ENCODE measurements at places on chromosomes 6 and 20.

DNA sequence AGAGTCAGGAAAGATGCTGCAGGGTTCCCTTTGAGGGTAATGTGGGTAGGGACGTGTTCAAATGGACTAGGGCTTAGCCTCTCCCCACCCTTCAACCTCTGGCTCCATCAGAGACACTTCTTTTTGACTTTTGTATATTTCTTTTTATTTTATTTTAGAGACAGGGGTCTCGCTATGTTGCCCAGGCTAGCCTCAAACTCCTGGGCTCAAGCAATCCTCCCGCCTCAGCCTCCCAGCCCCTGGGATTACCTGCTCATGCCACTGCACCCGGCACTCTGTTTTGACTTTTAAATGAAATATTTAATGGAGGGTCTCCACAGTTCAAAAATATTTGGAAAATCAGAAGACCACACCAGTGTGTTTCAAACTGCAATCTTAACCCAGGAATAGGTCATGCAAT lies 8.6 kb downstream of the HNF4A start:
- DNase-seq, result no peak

DNA sequence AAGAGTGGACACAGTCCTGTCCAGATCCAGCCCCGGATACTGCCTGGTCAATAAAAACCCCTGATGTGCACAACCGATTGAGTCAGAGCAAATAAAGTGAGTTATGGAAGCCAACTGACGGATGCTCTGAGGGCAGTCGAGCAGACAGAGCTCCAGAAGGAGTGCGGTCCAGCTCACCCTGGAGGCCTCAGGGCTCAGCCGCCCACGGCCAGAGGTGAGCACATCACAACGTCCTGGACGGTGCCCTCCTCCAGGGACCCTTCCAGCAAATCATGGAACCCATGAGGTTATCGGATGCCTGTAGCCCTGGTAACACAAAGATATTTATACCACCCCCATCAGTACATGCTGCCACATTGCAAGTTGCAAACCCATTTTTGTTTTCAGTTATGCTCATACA lies 44.0 kb upstream of the SMOC2 start:
- DNase-seq, result no peak

DNA sequence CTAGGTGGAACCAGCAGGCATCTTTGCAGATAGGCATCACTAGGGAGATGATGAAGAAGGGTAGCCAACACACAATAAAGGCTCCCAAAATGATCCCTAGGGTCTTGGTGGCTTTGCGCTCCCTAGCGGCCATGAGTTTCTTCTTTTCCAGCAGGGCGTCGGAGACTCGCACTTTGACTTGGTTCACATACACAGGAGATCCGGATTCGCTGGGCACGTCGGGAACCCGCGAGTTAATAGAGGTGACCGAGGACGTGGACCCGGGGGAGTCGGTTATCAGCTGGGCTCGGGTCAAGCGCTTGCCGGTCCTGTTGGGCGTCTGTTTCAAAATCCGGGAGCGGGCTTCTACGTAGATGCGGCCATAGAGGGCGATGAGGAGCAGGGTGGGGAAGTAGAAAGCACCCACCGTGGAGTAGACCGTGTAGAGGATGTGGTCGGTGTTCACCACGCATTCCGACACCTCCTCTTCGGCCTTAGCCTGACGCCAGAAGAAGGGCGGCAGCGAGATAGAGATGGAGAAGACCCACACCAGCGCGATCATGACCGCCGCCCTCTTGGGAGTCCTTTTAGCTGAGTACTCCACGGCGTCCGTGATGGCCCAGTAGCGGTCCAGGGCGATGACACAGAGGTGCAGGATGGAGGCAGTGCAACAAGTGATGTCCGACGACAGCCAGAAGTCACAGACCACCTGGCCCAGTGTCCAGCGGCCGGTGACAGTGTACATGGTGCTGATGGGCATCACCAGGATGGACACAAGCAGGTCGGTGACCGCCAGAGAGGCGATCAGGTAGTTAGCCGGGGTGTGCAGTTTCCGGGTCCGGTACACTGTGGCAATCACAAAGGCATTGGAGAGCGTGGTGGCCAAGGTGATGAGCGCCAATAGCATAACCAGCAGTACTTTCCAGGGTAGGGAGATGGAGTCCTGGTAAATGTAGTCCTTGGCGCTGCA lies 658 bp downstream of the HTR1B start:
- DNase-seq, result no peak

DNA sequence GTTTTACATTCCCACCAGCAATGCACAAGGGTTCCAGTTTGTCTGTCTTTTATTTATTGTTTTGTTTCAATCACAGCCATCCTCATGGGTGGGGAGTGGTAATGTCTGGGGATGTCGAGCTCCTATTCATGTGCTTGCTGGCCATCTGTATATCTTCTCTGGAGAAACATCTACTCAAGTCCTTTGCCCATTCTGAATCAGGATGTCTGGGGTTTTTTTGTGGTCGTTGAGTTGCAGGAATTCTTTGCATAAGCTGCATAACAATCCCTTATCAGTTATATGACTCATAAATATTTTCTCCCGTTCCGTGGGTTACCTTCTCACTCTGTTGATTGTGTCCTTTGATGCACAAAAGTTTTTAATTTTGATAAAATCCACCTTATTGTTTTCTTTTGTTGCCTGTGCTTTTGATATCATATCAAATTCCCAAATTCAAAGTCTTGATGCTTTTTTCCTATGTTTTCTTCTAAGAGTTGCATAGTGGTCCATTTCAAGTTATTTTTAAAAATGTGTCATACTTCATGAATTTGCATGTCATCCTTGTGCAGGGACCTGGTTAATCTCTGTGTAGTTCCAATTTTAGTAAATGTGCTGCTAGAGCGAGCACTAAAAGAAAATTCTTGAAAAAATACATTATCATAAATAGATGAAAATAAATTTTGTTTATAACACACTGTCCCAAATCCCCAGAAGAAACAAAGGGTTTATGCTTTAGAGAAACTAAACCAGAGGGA lies 54.9 kb upstream of the PDE10A start:
- DNase-seq, result no peak

GRCh38 chr6:134849920-134850447 lies 99.9 kb downstream of the ALDH8A1 start:
- no peak for DNase-seq

DNA sequence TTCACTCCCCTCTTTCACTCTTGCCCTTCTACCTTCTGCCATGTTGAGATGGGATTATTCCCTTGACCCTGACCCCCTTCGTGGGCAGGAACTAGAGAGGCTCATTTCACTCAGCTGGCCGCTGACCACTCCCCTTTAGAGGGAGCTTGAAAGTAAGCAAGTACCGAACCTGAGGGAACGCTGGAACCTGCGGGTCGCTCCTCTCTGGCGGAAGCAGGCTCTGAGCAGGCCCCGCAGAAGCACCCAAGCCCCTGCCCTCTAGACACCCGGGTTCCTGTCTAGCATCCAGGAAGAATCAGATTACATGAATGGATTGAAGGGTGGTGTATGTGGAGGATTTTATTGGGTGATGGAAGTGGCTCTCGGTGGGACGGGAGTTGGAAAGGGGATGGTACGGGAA lies 11.9 kb upstream of the MYCT1 start:
- no peak for DNase-seq

- no peak for DNase-seq
These were observed 80.3 kb upstream of the STMND1 start for GRCh38 chr6:17021539-17021889.

- no peak for DNase-seq
These were observed 49.3 kb upstream of the ELMO2 start for GRCh38 chr20:46455729-46456128.

DNA sequence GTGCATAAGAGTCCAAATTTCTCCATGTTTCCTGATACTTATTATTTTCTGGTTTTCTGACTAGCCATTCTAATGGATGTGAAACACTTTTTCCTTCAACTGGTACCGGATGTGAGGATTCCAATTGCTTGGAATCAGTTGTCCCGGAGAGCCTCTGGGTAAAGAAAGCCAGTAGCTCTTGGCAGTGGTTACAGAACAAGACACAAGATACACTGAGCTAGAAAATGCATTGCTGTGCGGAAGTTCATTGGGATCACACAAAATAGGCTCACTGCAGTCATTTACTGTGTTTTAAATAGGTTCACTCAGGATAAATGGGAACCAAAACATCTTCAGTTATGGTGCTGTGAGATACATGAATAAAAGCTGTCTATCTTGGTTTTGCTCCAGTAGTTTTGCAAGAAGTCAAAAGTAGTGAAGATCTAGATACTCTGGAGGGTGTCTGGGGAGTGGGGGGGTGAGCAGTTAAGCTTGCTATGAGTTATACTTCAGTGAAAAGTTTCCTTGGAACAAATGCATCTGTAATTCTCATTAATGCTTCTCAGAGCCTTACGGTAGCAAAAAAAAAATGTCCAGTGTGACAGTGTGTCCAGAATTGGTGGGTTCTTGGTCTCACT lies 54.4 kb upstream of the RNF182 start:
- no peak for DNase-seq

- DNase-seq, result no peak
These were observed 491 bp upstream of the ITCH start for GRCh38 chr20:34362502-34363061.

GRCh38 chr6:100317031-100317430 lies 147.7 kb downstream of the SIM1 start:
- no peak for DNase-seq

- no peak for DNase-seq
These were observed 251.1 kb downstream of the FOXC1 start for GRCh38 chr6:1860756-1861348.

- DNase-seq, result no peak
These were observed 186.8 kb downstream of the FUT9 start for GRCh38 chr6:96202571-96202970.

- DNase-seq, result no peak
These were observed 50.7 kb upstream of the PRND start for GRCh38 chr20:4671015-4671414.

DNA sequence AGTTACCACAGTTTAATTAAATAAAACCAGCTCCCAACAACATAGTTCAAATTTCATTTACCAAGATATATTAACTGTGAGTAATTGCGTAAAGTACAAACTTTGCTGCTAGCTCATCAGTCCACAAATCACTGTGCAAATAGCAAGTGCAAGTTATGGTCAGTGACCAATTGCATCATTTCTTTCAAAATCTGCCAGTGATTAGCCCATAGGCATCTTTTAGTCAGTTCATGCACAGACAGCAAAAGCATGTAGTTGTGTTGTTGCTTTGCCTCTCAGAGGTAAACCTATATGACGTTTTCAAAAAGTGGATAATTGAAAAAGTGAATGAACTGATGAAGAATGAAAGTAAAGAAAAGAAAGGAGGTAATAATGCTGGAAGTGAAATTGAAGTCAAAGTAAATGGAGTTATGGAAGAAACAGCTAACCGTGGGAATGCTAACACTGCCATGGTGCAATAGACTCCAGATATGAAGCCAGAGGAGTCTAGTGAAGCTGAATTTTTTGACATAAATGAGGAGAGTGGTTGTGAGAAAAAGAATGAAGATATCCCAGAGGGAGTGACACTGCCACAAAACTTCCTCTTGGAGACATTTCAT lies 36.5 kb downstream of the ENPP1 start:
- DNase-seq, result no peak

DNA sequence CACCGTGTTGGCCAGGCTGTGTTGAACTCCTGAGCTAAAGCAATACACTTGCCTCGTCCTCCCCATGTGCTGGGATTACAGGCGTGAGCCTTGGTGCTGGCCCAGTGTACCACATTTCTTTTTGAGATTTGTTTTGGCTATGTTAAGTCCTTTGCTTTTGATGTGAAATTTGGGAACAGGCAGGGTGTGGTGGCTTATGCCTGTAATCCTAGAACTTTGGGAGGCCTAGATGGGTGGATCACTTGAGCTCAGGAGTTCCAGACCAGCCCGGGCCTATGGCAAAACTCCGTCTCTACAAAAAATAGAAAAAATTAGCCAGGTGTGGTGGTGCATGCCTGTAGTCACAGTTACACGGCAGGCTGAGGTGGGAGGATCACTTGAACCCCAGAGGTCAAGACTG lies 40.2 kb downstream of the GINS1 start:
- DNase-seq, result no peak

- DNase-seq, result no peak
These were observed 21.5 kb downstream of the ASIP start for GRCh38 chr20:34262488-34263288.

DNA sequence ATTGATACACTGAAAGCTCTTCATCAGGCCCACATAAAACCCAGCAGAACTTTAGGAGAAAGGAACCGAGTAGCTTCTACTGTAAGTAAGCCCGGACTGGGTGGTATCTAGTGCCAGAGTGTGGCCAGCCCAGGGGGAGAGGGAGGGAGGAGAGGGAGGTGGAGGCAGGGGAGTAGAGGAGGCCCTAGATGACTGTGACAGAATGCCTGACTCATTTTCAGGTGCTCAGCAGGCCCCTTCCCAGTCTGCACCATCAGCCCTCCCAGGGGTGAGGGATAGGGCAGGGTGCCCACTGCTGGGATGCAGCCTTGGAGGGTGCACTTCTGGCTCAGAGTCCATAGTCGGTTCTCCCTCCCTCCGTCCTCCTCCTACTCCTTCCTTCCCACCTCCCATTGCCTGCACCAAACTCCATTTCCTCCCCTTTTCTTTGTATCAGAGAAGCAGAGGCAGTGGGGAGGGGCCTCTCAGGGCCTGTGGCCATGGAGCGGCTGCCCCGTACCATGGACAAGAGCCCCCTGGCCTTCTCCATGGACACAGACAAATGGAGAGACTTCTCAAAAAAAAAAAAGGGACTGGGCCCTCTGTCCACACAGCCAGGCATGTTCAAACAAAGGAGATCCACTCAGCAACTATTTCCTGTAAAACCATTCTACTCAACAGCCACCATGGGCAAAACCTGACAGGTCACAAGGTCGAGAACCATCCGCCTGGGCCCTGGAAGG lies 184.9 kb upstream of the SNX9 start:
- no peak for DNase-seq

DNA sequence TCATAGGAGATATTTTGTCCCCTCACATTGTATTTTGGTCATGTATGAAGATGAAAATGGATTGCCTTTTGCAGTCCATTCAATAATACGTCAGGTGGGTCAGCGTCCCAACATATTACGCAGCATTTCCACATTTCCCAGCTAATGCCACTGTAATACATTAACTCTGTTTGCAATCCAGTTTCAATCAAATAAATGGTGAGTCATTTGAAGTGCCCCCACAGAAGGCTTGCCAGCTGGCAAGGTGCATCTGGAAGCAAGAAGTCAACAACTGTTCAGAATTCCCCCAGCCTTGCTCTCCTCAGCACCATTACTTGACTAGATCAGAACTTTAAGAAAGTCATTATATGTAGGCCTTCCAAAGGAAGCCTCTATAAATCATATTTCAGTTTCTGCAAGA lies 50.4 kb downstream of the PHACTR1 start:
- no peak for DNase-seq

GRCh38 chr6:46526607-46527006 lies 35.4 kb upstream of the RCAN2 start:
- no peak for DNase-seq

GRCh38 chr20:63735859-63736718 lies at the start of gene LIME1:
Gene LIME1 (plus strand): TSS chr20:63736664. CDS start chr20:63737550, 886 bp downstream.
- DNase-seq, result peak; percentile 80

- no peak for DNase-seq
These were observed 37.8 kb downstream of the PTPRK start for GRCh38 chr6:128482642-128483041.
